Stimulated activated CD8-positive, alpha-beta memory T cell treated with anti-CD3 and anti-CD28 coated beads, Interleukin-7, amount 100 ng/mL, for 1 hour (primary cell): ENCODE measurements at places on chromosomes 11 and 22.

GRCh38 chr11:108278546-108278945, 55.7 kb downstream of the ATM start:
- DNase-seq, result no peak

- DNase-seq, result no peak
Measured at GRCh38 chr11:103358251-103358650, 249.0 kb downstream of the DYNC2H1 start.

GRCh38 chr22:26086359-26086758, 82.9 kb upstream of the SEZ6L start:
- DNase-seq, result no peak

DNA sequence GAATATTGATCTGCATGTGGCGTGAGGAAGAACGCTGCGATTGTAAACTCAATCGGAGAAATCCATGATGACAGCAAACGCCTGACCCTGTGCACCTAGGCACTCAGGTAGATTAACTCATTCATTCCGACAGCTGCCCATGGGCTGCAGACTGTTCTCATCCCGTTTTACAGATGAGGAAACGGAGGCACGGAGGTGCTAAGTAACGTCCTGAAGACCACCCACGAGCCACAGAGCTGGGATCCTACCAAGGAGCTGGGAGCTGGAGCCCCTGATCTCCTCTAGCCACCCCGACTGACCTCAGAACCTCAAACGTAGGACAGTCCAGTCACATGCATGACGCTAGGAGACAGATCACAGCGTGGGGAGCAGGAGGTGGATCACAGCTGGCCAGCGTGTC, 1092.7 kb downstream of the BRD1 start:
- DNase-seq, result no peak

GRCh38 chr22:16609548-16610261, 17.1 kb upstream of the CCT8L2 start:
- no peak for DNase-seq

DNA sequence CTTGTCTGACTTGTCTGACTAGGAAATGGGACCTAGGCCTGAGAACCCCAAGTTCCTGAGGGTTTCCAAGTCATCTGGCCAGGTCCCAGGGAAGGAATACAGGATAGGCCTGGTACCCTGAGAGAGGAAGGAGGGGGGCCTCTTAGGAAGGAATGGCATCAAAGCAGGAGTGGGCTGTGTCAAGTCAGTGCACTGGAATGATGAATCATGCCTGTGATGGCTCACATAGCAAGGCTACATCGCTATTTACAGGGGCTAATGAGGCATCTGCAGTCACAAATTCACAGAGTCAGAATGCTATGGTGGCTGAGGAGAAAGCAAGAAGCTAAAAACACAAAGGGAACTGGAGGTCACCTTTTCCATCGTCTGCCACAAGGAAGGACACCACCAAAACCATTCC, 247.3 kb downstream of the NXPE2 start:
- no peak for DNase-seq
